Stimulated activated CD4-positive, alpha-beta T cell treated with anti-CD3 and anti-CD28 coated beads, Interleukin-2, amount 100 ng/mL, for 48 hours (primary cell): ENCODE measurements at places on chromosomes 6 and 20.

DNA sequence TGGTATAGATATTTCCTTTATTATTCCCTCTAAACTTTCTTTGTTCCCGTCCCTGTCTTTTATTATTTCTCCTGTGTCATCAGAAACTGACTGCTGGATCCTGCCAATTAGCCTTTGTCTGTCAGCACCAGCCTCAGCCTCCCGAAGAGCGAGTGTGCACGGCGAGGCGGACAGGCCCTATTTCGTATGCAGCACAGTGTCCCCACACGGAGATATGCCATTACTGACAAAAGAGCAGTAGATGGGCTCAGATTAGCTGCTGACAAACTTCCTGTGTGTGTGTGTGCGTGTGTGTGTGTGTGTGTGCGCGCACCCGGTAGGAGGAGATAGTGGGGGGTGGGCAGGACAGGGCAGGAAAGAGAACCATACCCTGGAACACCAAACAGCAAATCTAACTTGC, 99.5 kb upstream of the ZFP64 start:
- no peak for DNase-seq

DNA sequence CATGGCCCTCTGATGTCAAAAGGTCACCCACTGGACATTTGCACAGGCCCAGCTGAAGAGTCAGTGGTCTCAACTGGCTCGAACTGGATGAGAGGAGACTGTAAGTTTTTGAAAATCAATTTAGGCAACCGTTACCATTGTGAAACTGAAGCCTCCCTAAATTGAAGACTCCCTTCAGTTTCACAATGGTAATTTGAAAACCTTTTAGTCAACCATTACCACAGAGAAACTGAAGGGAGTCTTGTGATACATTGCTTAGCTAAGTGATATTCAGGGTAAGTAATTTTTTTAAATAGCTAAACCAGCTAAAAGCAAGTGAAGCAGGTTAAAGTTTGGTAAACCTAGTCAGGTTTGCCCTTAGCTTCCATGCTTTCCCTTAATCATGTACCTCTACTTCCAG, 197.3 kb upstream of the NT5E start:
- DNase-seq, result no peak

- DNase-seq, result no peak
These were observed 518.9 kb upstream of the JARID2 start for GRCh38 chr6:14726816-14727493.

DNA sequence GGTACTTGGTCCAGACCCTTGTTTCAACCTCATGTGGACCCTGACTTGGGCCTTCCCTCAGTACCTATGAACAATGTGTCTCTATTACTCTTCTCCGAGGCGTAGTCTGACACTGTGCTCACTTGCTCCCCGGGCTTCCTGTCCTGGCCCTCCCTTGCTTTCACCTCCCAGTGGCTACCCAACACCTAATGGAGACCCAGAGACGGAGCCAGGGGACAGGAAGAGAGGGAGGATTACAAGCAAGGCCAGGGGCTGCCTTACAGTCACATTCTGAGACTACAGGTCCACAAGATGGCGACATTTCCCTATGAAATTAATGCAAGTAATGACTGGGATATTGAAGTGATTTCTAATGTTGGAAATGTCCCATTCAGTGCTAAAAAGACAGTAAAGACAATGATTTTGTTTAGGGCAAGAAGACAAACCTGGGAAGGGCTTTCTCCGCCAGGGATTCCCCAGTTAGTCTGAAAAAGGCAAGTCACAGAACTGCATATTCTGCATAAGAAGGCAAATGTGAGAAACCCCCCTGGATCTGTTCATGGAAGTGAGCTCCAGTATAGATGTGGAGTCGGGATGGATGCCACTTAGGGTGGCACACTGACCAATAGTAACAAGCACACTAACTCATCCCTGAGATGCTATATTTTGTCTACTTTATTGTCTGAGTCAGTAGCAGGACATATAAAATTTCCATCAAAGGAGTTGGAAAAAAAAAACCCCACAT, 44.0 kb upstream of the ZBTB24 start:
- DNase-seq, result peak; percentile 42

DNA sequence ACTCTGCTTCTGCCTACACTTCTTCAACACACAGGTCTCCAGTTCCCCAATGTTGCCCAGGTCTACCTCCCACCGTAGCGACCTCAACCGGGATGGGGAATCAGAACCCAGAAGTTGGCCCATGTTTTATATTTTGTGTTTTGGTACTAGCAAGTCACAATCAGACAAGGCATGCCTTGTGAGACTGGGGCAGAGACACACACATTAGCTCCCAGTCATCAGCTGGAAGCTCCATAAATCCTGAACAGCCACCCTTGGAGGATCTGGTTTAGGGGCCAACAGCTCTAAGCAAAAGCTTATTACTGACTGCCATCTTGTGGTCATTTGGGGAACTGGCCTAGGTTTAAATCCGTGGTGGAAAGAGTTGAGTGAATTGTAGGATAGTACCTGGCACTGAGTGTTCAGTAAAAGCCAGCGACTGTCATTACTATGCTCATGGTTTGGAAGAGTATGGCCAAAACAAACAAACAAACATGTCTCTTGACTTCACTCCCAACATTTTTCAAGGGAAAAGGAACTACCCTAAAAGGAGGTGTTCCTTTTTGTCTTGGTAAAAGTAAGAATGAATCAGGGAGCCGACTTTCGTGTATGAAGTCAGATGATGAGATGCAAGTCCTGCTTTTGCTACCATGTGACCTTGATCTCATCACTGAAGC, 40.5 kb downstream of the PIM1 start:
- DNase-seq, result peak; percentile 87

- DNase-seq, result no peak
These were observed 23.0 kb upstream of the NAA20 start for GRCh38 chr20:19993958-19994669.

- DNase-seq, result no peak
These were observed 43.9 kb downstream of the DEFB114 start for GRCh38 chr6:49919935-49920644.

DNA sequence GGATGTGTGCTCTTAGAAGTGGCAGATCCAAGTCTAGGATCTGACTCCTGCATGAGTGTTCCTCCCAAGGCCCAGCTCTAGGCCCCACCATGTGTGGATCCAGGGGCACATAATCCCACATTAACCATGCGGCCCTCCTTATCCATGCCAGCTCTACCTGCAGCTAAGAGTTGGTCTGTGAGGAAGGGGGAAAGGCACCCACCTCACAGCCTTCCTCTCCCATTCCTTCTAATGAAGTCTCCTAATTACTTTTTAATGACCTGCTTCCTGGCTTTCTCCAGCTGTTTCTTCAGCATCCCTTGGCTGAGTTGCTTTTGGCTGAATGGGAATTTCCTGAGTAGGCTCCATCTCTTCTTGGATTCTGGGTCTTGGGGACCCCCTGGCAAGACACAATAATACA, 52.2 kb downstream of the NPEPL1 start:
- no peak for DNase-seq

DNA sequence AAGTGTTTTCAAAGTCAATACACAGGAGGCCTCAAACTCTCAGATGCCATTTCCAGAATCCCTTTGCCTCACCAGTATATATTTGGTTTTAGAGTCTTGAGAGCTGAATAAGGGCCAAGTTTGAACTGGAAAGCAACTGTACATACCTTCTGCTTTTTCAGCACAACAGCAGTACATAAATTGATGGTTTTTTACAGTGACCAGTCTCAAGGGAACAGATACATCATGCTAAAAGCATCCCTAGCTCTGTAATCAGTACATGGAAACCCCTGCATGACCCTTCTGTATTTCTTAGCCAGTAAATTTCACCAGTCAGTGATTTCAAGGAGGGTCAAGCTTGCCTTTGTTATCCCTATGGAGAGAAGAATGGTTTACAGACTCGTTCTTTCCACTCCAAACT, 40.6 kb upstream of the ECHDC1 start:
- no peak for DNase-seq

GRCh38 chr20:47988676-47989075, 203.4 kb upstream of the SULF2 start:
- no peak for DNase-seq

GRCh38 chr20:36147690-36148089, 6.8 kb upstream of the EPB41L1 start:
- no peak for DNase-seq

DNA sequence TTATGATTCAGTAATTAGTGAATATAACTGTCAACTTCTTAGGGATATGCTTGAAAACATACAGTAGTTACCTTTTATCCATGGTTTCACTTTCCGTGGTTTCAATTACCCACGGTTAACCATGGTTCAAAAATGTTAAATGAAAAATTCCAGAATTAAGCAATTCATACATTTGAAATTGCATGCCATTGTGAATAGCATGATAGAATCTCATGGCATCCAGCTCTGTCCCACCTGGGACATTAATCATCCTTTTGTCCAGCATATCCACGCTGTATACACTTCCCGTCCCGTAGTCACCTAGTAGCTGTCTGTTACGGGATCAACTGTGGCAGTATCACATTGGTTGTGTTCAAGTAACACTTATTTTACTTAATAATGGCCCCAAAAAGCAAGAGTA, 781.7 kb upstream of the CITED2 start:
- DNase-seq, result no peak

DNA sequence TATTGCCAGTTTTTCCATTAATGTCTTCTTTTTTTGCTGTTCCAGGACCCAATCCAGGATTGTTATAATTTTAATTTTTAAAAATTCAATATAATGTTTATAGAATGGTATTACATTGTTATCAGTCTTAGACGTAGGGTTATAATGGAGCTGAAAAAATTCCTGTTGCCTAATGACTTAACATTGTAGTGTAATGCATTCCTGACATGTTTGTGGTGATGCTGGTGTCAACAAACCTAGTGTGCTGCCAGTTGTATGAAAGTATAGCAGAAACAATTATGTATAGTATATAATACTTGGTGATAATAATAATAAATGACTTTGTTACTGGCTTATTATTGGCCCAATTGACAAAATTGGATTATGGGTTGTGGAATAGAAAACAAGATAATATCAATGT, 30.4 kb downstream of the KIZ start:
- no peak for DNase-seq

DNA sequence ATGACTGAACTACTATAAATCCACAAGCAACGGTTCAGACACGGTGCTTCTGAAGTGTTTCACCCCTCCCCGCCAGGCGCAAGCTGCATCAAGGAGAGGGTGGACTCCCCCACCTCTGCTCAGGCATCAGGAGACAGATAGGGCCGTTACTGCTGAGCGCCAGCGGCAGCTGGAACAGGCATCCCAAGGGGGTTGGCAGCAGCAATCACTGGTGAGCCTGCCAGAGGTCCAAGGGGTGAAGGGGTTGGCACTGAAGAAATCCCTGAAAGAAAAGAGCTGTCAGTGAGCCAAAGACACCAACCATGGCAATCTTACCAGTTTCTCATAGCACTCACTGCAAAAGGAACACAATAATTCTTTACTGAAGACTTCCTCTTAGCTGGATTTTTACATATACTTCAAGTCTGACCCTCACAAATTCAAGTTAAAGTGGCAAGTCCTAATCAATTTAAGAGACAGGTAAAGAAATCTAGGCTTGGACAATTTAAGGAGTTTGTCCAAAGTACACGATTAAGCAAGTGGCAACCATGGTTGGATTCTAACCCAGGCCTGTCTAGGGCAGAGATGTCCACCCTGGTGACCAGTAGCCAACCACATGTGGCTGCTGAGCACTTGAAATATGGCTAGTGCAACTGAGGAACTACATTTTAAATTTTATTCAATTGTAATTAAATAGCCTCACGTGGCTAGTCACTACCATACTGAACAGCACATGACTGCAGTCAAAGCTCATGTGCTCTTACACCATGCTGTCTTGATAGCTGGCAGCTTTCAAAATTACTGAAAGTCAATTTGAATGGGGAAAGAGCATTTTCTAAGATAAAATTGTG, 21.7 kb upstream of the TBC1D20 start:
- no peak for DNase-seq

DNA sequence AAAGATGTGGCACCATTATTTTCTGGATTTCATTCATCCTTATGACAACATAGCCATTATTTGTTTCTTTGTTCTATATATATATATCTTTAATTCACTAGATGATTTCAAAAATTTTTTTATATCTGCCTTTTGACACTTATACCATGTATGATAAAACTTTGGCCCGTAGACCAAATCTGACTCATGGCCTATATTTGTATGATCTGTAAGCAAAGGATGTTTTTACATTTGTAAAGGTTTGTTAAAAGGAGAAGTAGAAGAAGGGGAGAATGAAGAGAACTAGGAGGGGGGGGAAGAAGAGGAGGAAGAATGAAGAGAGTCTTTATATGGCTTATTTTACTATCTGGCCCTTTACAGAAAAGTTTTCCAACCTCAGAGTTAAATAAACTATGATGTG, 279.7 kb downstream of the LAMA2 start:
- DNase-seq, result no peak

DNA sequence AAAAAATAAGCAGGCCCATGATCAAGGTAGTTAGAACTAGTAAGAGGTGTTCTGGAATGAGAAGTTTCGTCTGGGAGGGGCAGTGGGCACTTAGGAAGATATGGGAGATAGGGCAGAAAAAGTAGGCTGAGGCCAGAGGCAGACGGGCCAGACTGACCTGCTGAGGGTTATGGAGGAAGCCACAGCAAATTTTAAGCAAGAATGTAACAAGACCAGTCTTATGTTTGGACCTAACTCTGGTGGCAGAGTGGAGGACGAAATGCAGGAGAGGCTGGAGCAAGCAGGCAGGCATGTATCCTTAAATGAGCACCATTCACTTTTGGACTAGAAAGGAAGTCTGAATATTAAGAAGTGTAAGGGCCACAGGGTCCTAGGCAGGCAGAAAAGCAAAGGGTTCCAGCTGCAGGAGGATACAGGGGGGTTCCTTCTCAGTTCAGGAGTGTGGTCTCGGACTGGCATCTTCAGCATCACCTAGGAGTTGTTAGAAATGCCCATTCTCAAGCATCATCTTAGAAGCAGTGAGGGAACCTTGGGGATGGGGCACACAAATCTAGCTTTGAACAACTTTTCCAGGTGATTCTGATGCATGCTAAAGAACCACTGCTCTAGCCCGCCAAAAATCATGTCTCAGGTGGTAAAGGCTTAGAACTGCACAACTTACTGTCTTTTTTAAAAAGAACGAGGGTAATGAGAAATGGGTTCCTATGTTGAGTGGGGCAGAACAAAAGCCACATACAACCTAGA, 1.7 kb upstream of the DSTN start:
- DNase-seq, result no peak

DNA sequence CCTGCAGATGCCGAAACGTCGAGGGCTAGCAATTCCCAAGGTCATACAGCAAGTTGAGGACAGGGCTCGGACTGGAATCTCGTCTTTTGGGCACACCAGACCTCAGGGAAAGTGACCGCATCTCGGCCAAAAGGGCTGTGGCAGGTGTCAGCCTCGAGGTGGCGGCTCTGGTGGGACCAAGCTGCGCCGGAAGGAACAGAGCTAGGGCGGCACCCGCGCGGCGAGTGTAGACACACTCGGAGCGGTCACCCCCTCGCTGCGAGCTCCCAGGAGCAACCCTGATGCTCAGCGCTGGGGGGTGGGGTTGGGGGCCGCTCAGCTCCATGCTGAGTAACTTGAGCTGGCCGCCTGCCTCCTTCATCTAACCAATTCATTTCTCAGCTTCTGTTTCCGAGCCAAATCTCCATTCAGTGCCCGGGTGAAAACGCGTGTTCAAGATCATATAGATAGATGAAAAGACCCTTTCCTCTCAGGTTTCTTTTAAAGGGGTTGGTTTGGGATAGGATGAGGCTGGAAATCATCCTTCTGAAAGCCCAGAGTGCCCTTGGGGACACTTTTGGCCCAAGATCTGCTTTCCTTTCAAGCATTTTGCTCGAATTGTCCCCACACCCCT, 2.2 kb upstream of the TUBB2B start:
- peak; percentile 33 for DNase-seq
